Sciatic nerve (tissue), 2 donors: ENCODE measurements at places on chromosomes 16 and 17.

GRCh38 chr16:53094013-53094630 lies 39.3 kb downstream of the CHD9 start:
- DNase-seq = peak; percentile 65

DNA sequence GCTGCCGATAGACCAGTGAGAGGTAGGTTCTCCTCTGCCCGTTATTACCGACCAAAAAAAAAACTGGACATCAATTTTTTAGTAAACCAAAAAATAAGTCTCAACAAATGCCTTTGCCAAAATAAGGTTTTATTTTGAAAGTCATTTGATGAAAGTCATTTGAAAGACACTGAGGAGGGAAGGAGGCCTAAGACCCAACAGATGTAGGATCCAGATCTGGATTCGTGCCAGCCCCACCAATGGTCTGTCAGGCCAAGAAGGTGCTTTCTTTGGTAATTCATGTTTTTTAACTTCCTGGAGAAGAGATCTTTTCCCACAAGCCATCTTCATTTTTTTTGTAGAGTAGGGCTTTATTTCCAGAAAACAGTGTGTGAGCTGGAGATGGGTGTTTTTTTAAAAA lies 18.1 kb downstream of the NTAN1 start:
- peak; percentile 60 for DNase-seq

- no peak for DNase-seq
Observed at GRCh38 chr17:72519598-72519936, 398.7 kb downstream of the SOX9 start.

DNA sequence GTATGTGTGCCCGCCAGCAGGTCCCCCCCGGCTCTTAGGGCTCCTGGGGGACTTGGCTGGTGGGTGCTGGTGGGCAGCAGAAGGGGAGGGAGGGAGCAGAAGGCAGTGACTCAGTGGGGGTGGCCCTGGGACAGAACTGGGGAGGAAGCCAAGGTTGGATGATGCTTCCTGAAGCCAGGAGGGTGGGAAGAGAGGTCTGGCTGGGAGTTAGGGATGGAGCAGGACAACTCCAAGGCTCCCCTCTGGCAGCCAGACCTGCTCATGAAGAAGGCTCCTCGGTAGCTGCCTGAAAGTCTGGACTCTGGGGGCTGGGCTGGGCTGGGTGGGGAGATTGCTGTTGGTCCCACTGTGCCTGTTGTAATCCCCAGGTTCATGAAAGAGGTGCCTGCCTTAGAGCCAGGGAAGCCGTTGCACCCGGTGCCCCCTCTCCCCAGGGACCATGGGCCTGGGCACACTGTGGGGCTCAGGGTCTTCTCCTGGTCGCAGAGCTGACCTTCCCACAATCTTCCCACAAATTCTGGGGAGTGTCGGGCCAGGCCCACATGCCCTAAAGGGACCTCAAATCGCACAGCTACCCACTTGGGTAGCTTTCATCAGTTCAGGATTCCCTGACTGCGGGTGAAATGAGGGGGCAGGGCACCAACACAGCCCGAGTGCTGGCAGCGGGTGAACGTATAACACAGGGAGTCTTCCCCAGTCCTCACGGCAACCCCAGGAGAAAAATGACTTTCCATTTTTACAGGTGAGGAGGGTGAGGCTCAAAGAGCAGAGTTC lies 1.1 kb upstream of the PLEKHG4 start:
- DNase-seq = no peak

DNA sequence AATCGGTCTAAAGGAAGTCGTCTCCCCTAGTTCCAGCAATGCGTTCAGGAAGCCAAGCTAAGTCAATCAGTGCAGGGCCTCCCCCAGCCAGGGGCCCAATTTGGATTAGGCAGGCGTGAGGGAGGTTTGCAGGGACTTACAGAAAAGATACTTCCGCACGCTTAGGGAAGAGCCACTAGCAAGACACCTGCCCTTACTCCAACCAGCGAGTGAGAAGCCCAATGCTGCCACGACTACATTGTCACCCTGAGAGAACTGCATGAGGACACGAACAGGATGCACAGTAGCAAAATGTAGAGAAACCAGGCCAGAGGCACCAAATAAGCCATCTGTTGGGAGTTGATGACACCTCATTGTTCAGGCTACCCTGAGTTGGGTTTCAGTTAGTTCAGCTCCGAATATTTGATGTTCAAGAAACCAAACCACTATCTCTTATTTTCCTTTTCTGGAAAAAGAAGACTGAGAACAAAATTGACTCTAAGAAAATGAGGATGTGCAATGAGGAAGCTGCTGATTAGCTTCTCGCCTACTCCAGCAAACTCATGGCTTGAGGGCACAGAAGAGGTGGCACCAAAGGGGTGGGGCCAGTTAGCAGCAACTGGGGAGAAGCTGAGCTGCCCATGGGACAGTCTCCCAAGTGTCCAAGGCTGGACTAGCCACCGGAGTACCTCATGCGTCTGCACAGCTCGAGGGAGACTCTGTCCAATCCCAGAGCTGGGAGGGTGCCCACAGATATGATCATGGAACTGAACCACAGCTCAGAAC lies 29.3 kb downstream of the TK2 start:
- no peak for DNase-seq

DNA sequence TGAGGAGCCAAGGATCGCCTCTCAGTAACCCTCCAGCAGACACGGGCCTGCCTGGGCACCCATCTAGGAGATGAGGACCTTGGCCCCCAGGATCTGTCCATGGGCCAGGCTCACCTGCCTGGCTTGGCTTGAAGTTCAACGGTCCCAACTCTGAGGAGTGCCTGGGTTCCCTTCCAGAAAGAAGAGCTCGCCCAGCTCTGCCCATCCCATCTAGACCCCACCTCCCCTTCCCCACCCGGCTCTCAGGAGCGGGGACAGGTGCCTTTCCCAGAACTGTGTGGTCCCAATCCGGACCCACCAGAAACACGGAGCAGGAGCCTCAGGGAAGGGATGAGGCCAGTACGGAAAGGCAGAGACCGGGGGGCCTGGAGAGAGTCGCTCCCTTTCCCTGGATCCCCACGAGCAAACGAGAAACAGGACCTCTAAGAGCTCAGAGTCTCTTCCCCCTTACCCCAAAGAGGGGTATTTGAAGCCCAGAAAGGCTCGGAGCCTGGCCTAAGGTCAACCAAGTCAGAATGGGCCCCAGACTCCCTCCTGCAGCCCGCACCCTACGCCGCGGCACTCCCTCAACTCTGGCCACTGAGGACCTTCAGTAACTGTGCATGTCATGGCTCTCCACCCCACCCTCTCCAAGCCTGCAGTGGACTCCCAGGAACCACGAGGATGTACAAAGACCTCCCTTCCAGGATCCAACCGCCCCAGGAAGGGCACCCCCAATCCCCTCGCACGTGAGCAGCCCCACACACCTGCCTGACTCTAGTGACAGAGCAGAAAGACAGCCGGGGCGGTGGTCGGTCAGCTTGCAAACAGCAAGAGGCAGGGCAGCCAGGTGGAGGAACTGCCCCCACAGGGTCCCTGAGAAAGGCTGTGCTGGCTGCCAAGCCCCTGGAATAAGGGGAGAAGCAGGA lies 5.4 kb downstream of the CLUH start:
- no peak for DNase-seq

DNA sequence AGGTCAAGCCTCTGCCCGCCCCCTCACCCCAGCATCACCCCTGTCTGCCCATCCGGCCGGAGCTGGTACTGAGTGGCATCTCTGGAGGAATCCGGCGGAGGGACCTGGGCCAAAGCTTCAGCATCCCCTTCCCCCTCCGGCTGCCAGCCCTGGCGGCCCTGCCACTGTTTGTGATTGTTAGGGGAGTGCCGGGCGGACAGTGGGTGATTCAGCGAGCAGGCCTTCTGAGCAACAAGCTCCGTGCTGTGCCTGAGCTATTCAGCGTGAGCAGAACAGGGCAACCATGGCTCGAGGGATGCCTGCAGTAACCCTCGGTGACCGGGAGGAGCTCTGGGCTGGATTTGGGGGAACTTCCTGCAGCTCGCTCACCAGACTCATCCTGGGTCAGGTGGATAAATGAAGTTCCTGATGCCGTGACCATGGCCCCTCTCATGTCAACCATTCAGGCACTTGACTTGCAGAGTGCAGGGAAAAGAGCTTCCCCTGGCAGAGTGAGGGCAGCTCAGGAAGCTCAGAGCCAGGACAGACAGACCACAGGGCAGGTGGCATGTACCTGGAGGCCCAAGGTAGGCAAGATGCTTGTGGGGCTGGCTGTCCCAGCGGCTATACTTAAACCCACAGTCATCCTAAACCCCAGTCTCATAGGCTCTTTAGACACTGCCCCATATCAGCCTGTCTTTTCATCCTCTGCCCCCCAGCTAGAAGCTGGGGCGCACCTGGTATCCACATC lies 24.3 kb upstream of the MLKL start:
- DNase-seq = peak; percentile 76

DNA sequence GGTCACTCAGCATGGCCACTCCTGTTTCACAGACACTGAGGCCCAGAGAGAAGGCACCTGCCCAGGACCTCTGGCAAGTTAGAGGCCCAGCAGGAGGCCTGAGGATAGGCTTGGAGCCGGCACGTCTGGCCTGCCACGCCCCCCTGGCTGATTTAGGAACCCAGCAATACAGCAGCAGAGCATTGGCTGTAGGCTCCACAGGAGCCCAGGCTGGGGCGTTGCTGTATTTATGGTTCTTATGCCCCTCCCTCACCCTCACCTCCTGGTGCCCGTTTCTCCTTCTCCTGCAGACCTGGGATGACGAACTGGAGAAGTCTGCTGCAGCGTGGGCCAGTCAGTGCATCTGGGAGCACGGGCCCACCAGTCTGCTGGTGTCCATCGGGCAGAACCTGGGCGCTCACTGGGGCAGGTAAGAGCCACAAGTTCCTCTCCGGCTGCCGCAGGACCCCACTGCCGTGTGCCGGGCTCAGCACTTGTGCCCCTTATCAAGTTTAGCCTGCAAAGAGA lies 25.8 kb downstream of the CRISPLD2 start:
- no peak for DNase-seq

DNA sequence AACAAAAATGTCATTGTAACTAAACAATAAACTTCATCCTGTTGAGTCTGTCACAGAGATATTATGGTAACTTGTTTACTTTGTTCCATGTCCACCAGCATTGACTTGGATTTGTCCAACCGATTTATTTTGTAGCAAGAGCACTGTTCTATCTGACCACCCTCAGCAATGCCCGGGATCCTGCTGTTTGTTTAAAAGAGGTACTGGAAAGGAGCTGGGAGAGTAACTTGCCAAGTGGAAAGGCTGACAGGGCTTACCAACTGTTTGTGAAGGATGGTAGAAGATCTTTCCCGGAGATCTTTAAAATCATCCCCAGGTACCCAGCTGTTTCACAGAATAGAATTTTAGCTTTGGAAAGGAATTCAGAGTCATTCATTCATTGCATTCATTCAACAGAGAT lies 59.1 kb upstream of the BCAR1 start:
- DNase-seq = no peak

DNA sequence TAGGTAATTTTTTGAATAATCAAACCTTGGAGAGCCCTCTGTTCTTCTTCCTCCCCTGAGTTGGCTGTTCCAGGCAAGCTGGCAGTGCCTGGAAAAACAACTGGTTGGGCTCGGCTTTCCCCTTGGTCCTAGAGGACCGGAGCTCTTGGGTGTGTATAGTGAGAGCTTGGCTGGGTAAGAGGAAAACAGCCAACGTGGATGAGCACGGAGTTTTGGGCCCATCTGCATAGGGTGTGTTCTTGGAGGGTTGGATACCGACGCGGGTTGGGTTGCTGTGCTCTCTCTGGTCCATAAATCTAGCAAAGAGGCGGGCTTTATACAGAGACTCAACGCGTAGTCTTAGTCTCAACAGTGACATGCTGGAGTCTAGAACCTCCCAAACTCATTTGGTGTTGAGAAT lies 23.2 kb downstream of the ITGB3 start:
- peak; percentile 81 for DNase-seq

GRCh38 chr17:5122586-5123342 lies 6.9 kb downstream of the USP6 start:
- DNase-seq = peak; percentile 63

GRCh38 chr16:9446471-9447194 lies 355.2 kb downstream of the HAPSTR1 start:
- DNase-seq = no peak

DNA sequence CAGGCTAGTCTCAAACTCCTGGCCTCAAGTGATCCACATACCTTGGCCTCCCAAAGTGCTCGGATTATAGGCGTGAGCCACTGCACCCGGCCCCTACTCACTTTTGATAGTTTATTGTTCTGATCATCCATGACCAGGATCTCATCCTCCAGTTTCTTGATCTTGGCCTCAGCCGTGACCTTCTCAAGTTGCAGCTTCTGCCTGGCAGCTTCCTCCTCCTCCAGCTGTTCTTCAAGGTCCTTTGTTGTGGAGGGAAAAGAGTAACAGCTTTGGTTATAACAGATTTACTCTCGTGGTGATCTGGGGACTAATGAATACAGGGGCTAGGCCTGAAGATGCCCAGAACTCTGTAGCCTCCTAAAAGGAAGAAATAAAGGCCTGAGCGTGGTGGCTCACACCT lies 89.9 kb downstream of the NDE1 start:
- DNase-seq = no peak

- no peak for DNase-seq
Observed at GRCh38 chr17:4448197-4448980, 14.6 kb downstream of the SPNS3 start.

- DNase-seq = peak; percentile 71
Observed at GRCh38 chr17:1153795-1154546, 25.8 kb downstream of the ABR start.

- no peak for DNase-seq
Observed at GRCh38 chr17:60248618-60249289, 99.0 kb downstream of the CA4 start.

DNA sequence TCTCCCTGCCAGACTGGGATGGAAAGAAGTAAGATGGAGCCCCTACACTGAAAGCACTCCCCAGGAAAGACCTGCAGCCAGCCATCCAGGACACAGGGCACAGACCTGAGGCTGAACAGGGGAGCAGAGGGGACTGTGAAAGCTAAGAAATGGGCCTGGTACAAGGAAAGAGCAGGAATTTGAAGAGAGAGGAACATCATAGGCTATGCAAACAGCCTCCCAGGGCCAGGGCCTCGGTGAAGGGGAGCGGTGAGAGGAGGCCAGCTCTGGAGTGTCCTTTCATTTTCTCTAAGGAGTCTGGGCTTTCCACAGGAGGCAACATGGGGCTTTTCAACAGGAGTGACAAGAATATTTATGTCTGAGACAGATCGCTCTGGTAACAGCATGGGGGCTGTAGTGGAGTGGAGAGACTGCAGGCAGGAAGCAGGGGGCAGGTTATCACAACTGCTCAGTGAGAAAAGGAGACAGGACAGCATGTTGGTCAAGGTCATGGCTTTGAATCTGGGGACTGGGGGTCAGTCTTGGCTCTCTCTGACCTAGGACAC lies 50.1 kb downstream of the TOM1L2 start:
- no peak for DNase-seq

GRCh38 chr17:46002973-46003316 lies 3.9 kb downstream of the STH start:
- no peak for DNase-seq
